ENCODE measurements at places on chromosomes 7 and 10. TPM values are rescaled to one million over a fixed set of nuclear protein-coding genes. Genes with fewer than 3 reads are reported as not detected.

DNA sequence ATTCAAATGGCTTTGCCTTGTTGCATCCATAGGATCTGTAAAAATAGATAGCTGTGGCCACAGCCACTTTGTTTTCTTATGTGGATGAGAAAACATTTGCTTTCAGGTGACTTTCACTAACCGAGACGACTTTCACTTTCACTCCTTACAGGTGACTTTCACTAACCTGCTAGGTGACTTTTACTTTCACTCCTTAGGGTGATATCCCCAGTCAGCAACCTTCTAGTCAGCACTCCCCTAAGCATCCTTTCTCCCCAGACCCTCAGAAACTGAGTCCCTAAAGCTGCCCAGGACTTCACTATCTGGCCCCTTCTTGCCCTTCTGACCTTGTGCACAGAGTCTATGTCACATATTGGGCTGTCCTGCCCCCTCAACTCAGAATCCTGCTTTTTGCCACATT, 177.5 kb downstream of the RELN start:
- DNase-seq: no peak

DNA sequence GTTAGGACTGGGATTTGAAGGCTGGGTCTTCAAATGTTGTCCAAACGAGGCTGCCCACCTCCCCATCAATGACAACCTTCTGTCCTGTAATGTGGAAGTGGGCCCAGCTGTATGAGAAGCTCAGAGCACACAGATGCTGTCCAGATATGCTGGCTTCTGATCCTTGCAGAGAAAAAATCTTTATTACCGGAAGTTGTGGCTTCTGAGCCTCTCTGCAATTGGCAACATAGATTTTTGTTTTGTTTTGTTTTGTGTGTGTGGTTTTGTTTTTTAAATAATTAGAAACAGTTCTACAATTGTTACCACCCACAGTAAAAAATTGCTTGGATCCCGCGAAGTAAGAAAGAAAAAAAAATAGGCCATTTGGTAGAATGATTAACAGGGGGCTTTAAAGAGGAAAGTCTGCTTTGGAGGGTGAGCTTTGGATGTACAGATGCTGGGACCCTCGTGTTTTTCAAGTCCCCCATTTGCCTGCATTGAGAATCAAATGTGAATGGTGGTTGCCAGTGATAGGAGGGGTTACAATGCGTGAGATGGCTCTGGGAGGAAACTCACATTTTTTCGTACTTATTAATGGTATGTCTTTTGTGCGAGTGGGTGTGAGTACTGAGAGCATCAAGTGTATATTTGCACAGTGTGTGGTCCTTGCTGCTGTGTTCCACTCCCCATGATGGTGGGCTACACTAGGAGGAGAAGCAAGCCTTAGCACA, 153.2 kb downstream of the TCF7L2 start:
- peak; percentile 55 for DNase-seq

GRCh38 chr7:27933671-27934565, 194.0 kb downstream of the TAX1BP1 start:
- peak; percentile 23 for DNase-seq

DNA sequence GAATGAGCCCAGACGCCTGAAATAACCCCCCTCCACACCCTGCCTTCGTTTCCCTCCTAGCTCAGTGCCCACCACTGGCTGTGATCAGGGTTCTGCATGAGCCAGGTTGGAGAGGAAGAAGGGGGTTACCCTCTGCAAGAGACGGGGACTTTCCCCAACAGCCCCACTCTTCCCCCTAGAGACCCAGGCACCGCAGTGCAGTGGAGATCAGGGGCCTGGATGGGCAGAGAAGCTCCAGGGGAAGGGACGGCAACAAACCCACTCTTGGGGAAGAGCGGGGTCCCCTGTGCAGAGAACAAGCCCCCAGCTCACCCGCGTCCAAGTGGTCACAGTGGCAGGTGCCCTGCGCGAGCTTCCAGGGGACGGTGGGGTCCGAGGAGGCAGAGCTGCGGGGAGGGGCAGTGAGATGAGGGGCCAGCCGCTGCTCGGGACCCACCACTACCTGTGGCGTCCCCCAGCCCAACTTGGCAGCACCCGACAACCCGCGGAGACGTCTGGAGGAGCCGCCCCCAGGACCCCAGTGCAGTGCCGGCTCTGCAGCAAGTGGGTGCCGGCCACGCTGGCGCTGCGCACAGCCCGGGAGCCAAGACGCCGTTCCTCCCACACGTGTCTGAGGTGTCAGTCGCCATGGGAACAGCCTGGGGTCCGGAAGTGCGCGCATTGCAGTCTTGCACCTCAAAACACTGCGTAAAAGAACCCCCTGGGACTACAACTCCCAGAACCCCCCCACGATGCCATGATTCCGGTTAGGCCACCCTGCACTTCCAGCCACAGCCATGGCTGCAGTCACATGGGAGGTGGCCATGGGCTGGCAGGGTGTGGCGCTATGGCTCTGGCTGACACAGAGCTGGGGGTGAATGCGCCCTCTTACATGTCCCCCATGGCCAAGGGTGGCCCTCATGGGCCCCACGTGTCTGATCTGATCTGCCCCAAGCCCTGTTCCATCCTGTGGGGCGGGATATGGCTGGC, 45.8 kb upstream of the WIPI2 start:
- DNase-seq: peak; percentile 60

GATA3 gene
- total RNA-seq: 2.3 TPM

DNA sequence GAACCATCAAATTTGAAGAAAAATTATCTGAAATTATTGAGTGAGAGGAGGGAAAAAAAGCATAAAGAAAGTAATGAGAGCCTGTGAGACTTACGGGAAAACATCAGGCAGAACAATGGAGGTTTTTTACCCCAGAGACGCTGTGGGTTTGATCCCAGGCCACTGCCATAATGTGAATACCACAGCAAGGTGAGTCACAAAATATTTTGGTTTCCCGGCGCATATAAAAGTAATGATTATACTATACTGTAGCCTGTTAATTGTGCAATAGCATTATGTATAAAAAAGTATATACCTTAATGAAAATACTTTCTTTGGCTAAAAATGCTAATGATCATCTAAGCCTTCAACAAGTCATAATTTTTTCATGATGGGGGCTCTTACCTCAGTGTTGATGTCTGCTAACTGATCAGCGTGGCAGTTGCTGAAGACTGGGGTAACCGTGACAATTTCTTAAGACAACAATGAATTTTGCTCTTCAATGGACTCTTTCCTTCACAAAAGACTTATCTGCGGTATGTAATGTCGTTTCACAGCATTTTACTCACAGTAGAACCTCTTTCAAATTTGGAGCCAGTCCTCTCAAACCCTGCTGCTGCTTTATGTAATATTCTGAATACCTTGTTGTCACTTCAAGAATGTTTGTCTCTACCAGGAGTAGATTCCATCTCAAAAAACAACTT, 97.0 kb upstream of the FAM20C start:
- DNase-seq: peak; percentile 67

CPA2 gene
- total RNA-seq: 0.17 TPM

COL26A1 gene
- total RNA-seq: 0.12 TPM

- no peak for DNase-seq
Measured at GRCh38 chr10:125104559-125104958, 55.8 kb downstream of the CTBP2 start.

Data from M059J (cell line).